Fibroblast of villous mesenchyme (primary cell): ENCODE measurements at places on chromosomes 4 and X. TPM values are rescaled to one million over a fixed set of nuclear protein-coding genes. Genes with fewer than 3 reads are reported as not detected.
A peak's percentile ranks its signal among the peaks of the same experiment; 100 is the strongest.

The NPY1R gene
- total RNA-seq, result 1.6 and 3.5 TPM in 2 replicates

DNA sequence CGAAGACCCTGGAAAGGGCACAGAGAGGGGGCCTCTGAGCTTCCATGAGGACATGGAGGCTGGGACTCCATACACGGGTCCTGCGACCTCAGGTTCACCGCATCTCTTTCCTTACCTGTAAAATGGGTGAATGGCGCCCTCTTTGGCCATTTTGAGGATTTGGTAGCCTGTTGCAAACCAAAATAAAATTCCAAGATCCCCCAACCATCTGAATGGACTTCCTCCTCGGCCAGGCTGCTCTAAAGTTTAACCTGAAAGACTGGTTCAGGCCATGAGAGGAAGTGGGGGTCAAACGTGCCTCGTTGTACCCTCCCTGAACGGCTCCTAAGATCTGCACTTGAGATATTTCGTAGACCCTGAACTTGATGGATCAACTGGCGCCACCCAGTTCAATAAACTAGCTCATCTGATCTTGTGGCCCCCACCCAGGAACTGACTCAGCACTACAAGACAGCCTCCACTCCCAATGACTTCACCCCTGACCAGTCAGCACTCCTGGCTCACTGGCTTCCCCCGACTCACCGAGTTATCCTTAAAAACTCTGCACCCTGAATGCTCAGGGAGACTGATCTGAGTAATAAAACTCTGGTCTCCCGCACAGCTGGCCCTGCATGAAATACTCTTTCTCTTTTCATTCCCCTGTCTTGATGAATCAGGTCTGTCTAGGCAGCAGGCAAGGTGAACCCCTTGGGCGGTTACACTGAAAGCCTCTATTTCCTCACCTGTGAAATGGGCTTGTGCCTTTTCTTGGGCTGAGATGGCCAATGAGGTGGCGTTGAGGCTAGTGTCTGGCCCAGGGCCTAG, 32.9 kb upstream of the GPR78 start:
- peak; percentile 68 for DNase-seq

DNA sequence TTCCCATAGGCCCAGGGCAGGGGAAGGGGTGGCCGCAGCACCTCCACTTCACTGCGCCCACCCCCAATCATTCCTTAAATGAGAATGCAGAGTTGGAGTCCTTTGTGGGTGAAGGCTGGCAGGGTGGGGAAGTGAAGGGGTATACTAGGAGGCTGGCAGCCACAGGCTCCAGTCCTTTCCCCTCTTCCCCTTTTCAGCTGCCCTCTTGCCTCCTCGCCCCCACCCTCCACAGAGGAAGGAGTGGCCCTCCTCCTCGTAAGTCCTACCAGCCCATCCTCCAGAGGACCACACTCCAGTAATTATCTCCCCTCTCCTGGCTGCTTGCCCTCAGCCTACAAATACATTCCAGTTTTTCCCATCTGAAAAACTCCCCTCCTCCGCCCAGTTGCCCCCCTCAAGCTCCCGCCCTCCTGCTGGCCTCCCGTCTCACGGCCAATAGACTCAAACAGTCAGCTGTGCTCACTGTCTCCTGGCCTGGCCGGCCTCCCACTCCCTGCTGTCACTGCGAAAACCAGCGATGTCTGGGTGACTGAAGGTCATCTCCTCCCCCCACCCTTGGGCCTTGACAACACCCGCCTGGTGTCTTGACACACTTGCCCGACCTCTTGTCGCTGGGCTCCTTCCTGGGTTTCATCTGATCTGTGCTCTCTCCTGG, 38.8 kb downstream of the EFNB1 start:
- DNase-seq, result no peak

- no peak for DNase-seq
Observed at GRCh38 chr4:64581422-64581821, 172.2 kb upstream of the TECRL start.

DNA sequence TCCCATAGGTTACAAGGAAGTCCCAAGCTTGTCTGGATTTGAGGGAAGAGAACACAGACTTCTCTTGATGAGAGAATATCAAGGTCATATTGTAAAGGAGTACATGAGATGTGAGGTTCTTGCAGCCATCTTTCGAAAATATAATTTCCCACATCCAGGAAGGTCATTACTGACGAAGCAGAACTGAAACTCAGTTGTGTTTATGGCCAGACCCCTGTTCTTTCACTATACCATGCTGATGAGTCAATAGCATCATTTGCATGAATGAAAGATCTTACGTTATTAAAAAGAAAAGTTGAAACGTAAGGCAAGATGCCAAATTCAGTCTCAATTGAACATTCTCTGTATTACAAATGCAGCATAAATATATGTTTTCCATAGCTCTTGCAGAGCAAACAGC, 14.2 kb upstream of the CCDC149 start:
- no peak for DNase-seq
